Astrocyte (in vitro differentiated cells and primary cell): ENCODE measurements at places on chromosomes 7 and 10. TPM values are rescaled to one million over a fixed set of nuclear protein-coding genes. Genes with fewer than 3 reads are reported as not detected.

DNA sequence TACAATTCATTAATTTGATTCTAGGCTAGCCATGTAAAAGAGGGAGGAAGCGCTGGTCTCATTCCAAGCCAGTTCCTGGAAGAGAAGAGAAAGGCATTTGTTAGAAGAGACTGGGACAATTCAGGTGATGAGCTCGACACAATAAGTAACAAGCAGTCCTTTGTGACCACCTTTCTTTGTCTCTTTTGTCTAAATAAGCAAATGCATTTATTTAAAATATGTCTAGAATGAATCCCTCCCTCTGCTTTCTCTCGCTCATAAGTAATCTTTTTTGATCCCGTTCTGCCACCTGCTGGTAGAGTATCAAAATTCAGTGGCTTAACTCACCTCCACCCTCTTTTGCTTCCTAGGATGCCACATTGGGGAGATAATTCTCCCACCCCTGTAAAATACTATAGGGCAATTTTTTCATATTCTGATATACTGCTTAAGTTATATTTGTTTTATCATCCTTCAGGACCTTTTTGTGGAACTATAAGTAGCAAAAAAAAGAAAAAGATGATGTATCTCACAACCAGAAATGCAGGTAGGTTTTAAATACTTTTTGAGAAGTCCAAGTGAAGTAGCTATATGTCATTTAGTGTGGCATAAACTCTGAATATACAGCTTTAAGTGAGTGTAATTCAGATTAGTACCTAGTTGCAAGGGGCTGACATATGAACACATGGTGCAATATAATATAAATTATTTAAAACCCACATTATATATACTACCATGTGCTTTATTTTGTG is 91.5 kb downstream of the GSDME start:
- DNase-seq = peak; percentile 16

DNA sequence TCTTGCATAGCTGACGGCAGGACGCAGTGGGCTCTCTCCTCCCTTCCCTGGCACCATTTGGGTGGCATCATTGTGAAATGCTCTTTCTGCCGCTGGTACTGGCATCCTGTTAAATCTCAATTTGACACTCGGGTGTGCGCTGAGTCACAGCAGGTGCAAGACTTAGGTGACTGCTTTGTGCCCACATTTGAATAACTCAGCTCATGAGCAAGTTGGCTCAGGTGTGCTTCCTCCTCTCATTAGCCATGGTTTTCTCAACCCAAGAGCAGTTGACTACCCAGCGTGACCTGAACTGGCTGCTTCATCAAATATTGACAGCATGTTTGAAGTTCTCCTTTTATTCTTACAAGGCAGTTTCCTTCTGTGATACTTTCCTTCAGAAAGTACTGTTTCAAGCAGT is 24.6 kb upstream of the NFE2L3 start:
- no peak for DNase-seq

GRCh38 chr10:132820056-132820455 is 34.1 kb upstream of the NKX6-2 start:
- DNase-seq = no peak

- no peak for DNase-seq
Measured at GRCh38 chr7:55019191-55019690, 424 bp downstream of the EGFR start.

GRCh38 chr10:131667561-131667960 is 233.2 kb upstream of the PPP2R2D start:
- DNase-seq = no peak

GRCh38 chr10:7444551-7445121 is 33.8 kb upstream of the SFMBT2 start:
- DNase-seq = no peak

DNA sequence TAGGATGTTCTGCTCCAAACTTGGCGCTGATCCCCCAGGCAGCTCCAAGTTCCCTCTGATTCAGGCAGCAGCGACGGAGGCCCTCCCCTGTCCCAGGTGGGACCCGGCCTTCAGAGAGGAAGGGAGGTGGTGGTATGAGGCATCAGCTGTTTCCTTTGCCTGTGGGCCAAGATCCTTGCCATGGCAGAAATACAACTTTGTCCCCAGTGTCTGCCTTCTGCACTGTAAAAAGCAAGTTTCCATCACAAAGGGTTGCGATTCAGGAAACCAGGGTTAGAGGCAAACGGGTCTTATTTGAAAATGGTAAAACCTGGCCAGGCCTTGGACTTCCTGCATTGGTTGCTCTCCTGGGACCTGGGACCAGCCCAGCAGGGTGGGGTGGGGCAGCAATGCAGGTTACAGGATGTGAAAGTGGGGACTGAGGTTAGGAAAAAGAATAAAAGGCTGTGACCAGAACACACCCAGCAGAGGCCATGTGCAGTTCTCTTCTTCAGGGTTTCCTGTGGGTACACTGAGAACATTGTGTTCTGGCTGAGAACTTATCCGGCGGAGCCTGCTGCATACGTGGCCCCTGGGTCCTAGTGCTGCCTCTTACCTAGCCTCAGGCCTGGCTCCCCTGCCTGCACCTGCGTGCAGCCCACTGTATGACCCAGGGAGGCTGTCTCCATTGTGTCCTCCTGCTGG is 25.1 kb upstream of the DDIT4 start:
- no peak for DNase-seq

Gene GPRIN2
- 2.2 and 3.0 TPM in 2 replicates for total RNA-seq

Gene TMEM130
- 8.9 and 12.4 TPM in 2 replicates for total RNA-seq

Gene SPOCK2
- total RNA-seq = 0.89 and 1.4 TPM in 2 replicates

Gene COG5
- 53.4 and 57.1 TPM in 2 replicates for total RNA-seq

Gene SEMA3D
- total RNA-seq = 9.1 and 17.7 TPM in 2 replicates
